ENCODE measurements at places on chromosomes 4 and X.

DNA sequence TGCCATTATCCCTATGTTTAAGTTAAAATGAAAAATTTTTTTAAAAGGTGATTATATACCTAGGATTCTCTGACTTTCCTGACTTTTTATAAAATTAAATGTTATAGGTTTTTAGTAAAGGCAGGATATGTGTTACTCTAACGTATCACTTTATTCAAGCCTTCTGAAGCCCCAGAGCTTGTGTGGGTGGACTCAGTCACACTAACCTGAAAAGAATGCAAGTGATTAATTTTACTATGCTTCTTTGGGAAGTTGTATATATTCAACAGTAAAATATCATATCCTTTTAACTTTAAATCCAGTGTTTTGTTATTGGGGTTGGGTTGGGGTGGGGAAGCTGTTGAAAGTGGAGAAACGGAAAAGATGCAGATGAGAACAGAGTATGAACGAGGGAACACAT, 22.8 kb downstream of the PDLIM3 start:
- DNase-seq, result peak; percentile 31

DNA sequence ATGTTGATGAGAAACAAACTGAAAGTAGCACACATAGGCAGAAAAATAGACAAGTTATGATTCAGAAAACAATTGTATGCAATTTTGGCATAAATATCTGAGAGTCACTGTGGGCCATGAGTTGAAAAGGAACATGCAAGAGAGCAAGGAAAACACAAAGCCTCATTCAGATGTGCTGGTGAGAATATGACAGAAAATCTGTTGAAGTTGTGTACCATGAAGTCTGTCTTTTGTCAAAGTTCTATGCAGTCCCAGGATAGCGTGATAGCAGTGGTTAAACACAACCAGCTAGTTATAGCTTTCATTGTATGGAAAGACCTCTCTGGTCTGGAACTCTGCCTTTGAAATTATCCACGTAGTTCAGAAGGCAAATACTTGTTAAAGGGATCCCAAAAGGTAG, 53.0 kb downstream of the TMEM154 start:
- DNase-seq, result no peak

DNA sequence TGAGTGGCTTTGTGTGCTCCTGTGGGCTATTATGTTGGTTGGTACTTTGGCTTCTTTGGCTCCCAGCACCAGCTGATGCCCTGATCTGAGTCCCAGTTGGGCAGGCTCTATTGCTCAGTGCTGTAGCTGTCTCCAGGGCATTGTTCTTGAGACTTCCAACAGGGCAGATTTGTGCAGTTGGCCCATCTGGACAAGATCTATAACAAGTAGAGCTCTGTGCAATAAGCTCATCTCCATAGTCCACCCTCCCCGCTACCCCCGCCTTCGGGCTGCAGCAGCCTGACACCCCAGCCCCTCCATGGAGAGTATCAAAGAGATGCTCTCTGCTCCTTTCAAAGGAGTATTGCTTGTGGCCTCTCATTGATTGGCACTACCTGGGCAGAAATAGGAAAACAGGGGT, 5.8 kb upstream of the TMEM31 start:
- no peak for DNase-seq

DNA sequence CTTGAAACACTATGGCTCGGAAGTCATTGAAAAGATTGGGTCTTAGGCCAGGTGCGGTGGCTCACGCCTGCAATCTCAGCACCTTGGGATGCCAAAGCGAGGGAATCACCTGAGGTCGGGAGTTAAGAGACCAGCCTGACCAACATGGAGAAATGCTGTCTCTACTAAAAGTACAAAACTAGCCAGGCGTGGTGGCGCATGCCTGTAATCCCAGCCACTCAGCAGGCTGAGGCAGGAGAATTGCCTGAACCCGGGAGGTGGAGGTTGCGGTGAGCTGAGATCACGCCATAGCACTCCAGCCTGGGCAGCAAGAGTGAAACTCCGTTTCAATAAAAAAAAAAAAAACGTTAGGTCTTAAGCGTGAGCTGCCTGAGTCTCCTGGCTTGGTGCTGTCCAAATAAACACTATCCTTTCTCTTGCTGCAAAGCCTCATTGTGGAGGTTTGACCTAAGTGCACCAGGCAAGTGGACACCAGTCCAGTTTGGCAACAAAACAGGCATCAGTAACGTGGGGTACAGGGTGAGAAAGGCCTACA, 185.9 kb downstream of the DHRSX start:
- no peak for DNase-seq

GRCh38 chr4:183627979-183628588, 30.9 kb downstream of the RWDD4 start:
- no peak for DNase-seq

DNA sequence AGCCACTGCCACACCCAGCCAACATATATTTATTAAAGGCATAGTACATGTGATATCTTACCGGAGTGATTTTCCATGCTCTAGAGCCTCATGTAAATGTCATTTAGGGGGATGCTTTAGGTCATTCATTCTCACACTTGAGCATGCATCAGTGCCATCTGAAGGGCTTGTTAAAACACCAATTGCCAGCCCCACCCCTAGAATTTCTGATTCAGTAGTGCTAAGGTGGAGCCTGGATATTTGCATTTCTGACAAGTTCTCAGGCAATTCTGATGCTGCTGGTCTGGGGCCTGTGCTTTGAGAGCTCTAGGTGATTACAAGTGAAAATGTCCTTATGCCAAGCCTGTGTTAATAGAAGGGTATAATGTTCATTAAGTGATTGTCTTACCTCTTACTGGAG, 107.7 kb downstream of the PHEX start:
- no peak for DNase-seq

DNA sequence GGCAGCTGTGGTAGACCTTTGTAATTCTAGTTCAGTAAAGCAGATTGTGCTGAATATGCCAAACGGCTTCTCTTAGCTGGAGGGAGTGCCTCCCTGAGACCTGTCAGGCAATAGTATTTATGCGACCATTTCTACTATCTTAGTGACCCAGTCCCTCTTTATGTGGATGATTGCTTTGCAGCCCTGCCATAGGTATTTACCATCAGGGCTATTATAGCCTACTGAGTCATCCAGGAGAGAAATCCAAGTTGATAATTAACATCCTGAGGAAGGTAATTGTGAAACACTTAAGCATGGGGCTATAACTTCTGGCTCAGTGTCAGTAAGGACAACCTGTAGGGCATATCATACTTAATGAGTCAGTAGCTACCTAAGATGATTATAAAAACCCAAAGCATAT, 103.9 kb upstream of the MAOA start:
- DNase-seq, result peak; percentile 68

GRCh38 chr4:111074523-111075114, 451.7 kb upstream of the PITX2 start:
- no peak for DNase-seq

DNA sequence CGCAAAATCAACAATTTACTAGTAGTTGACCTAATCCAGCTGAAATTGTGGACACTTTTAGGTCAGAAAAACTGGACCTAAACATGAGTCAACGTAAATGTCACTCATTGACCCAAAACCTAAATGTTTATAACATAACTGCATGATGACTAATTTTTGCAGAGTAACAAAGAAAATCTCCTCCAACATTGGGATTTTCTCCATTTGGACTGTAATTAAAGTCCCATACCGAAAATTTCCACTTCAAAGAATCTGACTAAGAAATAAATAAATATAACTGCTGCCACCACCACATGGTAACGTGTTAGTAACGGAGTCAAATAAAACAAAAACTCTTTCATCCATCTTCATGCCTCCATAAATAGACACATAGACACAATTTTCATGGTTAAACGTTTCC, 1.9 kb downstream of the ADGRA3 start:
- peak; percentile 81 for DNase-seq

All from PC-3 (cell line).